ENCODE measurements at places on chromosomes 6 and 20.

- H3K36me3 ChIP-seq, result no peaks in the 10 kb centered on the region
- H3K27ac ChIP-seq, result no peak overlapping the region
- no peak overlapping the region for H3K4me3 ChIP-seq
- DNase-seq, result peak; percentile 81
- H3K27me3 ChIP-seq, result no peaks in the 10 kb centered on the region
These were observed 17.9 kb downstream of the GNAS start for GRCh38 chr20:58870293-58871014.

- no peaks in the 10 kb centered on the region for H3K36me3 ChIP-seq
- H3K27me3 ChIP-seq, result no peaks in the 10 kb centered on the region
- H3K4me1 ChIP-seq, result peaks cover 11% of the 10 kb centered on the region
These were observed 644 bp downstream of the RBL1 start for GRCh38 chr20:37095108-37095598.

DNA sequence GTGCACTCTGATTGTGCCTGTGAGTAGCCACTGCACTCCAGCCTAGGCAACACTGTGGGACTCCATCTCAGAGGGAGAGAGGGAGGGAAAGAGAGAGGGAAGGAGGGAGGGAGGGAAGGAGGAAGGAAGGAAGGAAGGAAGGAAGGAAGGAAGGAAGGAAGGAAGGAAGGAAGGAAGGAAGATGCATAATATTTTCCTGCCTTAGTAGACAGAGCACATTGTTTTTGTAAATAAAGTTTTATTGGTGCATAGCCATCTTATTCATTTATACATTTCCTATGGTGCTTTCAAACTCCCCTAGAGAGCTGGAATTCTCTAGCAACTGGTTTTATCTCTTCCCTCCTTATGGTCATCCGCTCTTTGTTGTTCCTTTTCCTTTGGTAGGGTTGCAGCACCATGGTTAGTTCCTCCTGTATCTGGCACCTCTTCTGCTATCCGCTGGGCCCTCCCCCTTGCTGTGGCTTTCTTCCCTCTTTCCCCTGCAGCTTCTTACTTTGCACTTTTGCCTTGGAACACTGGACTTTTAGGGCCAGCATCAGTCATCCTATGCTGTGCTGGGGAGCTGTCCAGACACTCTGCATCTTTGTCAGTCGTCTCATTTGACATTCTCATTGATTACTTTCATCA lies 20.2 kb downstream of the GPR6 start:
- no peak overlapping the region for H3K27ac ChIP-seq
- H3K4me3 ChIP-seq, result no peak overlapping the region
- H3K36me3 ChIP-seq, result no peaks in the 10 kb centered on the region
- no peak for DNase-seq

DNA sequence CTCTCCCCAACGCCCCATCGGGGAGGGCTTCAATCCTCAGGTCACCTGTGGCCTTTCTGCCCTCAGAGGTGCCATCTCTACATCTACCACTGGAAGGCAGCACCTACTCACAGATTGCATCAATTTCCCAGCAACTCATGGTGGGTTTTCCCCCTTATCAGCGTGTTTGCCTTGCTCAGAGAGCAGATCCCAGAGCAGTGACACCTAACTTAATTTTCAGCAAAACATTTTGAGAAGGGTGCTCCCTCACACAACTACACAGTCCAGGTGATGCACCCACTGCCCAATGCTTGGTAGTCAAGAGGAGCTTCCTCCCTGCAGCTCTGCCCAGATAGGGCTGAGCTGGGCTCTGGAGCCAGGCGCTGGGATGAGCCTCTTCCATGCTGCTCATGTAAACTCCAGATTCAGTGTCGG lies 48.2 kb downstream of the PLG start:
- no peaks in the 10 kb centered on the region for H3K36me3 ChIP-seq
- no peak for DNase-seq
- H3K4me1 ChIP-seq, result no peaks in the 10 kb centered on the region
- no peak overlapping the region for H3K4me3 ChIP-seq
- H3K27ac ChIP-seq, result no peak overlapping the region

GRCh38 chr6:45386501-45386900 lies 8.8 kb upstream of the SUPT3H start:
- no peaks in the 10 kb centered on the region for H3K27me3 ChIP-seq
- no peak overlapping the region for H3K27ac ChIP-seq
- no peak for DNase-seq
- no peaks in the 10 kb centered on the region for H3K36me3 ChIP-seq
- no peak overlapping the region for H3K4me3 ChIP-seq

All from psoas muscle (tissue), 8 donors.